Hepatocyte (in vitro differentiated cells): ENCODE measurements at places on chromosomes 13 and 19. TPM values are rescaled to one million over a fixed set of nuclear protein-coding genes. Genes with fewer than 3 reads are reported as not detected.
A peak's percentile ranks its signal among the peaks of the same experiment; 100 is the strongest.

- DNase-seq = no peak
- H3K36me3 ChIP-seq = peaks cover 9% of the 10 kb centered on the region
- H3K4me1 ChIP-seq = peaks cover 4% of the 10 kb centered on the region
Observed at GRCh38 chr13:23593148-23593547, 22.9 kb downstream of the TNFRSF19 start.

Gene FPR1
- 0.24 and 0.53 TPM in 2 replicates for total RNA-seq

Gene LIM2
- total RNA-seq = not detected in 2 replicates

Gene LILRA1
- total RNA-seq = not detected in 2 replicates

- no peaks in the 10 kb centered on the region for H3K4me1 ChIP-seq
- no peak for DNase-seq
- no peaks in the 10 kb centered on the region for H3K27me3 ChIP-seq
Observed at GRCh38 chr19:8107301-8107903, 42.0 kb downstream of the FBN3 start.

Gene DNASE2
- 25.7 and 31.5 TPM in 2 replicates for total RNA-seq

Gene KASH5
- total RNA-seq = not detected in 2 replicates

Gene MAP2K2
- total RNA-seq = 133 and 135 TPM in 2 replicates

Gene DHPS
- 62.6 and 71.7 TPM in 2 replicates for total RNA-seq

- no peaks in the 10 kb centered on the region for H3K36me3 ChIP-seq
- H3K27ac ChIP-seq = no peak overlapping the region
- DNase-seq = no peak
- no peak overlapping the region for H3K4me3 ChIP-seq
Observed at GRCh38 chr13:86601351-86601750, 802.1 kb upstream of the SLITRK6 start.

DNA sequence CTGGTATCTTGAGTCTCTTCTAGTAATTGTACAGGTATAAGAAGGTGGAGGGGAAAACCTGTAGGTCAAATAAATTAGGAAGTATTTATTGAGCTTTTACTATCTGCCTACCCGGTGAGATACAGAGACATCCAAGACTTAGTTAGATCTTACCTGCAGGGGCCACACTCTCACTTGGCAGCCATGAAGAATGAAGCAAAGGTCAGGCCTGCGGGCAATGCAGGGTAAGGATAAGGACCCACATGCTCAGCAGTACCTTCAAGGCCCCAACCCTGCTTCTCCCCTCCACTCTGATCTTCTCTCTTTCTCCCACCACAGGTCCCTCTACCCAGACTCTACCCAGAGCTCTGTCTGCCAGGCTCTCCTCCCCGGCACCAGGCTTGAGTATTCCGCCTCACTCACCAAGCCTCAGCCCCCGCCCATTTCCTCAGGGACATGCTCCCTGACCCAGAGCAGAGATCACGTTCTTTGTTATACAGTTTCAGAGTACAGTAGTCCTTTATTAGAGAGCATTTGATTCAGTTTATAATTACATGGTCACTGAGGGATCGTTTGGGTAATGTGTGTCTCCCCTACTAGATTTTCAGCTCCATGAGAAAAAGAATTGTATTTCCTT lies 18.9 kb upstream of the CLDN10 start:
- no peak overlapping the region for H3K27ac ChIP-seq
- no peaks in the 10 kb centered on the region for H3K4me1 ChIP-seq
- H3K36me3 ChIP-seq = no peaks in the 10 kb centered on the region
- no peak overlapping the region for H3K4me3 ChIP-seq
- no peaks in the 10 kb centered on the region for H3K27me3 ChIP-seq
- no peak for DNase-seq

GRCh38 chr13:113223070-113223469 lies 13.7 kb downstream of the CUL4A start:
- H3K36me3 ChIP-seq = no peaks in the 10 kb centered on the region
- peaks cover 10% of the 10 kb centered on the region for H3K4me1 ChIP-seq
- no peak for DNase-seq
- no peak overlapping the region for H3K4me3 ChIP-seq
- no peaks in the 10 kb centered on the region for H3K27me3 ChIP-seq

DNA sequence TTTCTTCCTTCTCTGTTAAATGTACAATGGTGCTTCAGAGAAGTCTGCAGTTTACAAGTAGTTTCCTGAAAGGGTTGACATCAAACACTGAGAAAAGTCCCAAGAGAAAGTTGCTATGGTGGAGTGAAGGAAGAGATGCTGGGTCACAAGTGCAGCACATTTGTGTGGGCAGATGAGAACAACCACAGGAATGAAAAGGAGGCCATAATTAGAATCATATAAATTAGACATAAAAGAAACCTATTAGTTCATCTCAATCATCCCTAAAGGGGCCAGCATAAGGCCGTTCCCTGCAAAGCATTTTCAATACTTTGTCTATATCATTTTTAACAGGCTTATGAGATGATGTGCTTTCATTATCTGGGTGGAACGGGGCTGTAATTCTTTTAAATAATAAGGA lies 359.2 kb downstream of the IRS2 start:
- H3K27me3 ChIP-seq = no peaks in the 10 kb centered on the region
- H3K27ac ChIP-seq = no peak overlapping the region
- no peak for DNase-seq
- H3K36me3 ChIP-seq = no peaks in the 10 kb centered on the region
- H3K4me3 ChIP-seq = no peak overlapping the region

GRCh38 chr19:21568816-21569493 lies 63.6 kb downstream of the ZNF429 start:
- no peaks in the 10 kb centered on the region for H3K27me3 ChIP-seq
- H3K4me3 ChIP-seq = no peak overlapping the region
- H3K36me3 ChIP-seq = no peaks in the 10 kb centered on the region
- H3K4me1 ChIP-seq = no peaks in the 10 kb centered on the region

Gene RGS9BP
- total RNA-seq = 3.1 and 4.0 TPM in 2 replicates

DNA sequence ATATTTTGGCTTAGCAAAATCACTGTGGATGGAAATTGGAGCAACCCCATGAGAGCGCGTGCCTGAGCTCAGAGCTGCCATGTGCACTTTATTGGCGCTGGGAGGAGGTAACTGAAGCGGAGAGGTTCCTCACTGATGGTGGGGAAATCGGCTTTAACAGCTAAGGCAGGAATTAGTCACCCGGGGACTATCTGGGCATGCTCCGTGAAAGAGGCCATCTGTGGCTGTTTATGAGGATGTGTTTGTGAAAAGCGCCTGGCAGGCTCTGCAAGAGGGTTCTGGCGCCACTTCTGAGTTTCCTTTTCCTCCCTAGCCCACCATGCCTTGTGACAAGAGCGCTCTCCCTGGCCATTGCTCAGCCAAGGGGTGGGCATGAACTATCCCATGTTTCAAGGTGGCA lies 815.6 kb downstream of the UQCRFS1 start:
- no peaks in the 10 kb centered on the region for H3K27me3 ChIP-seq
- H3K36me3 ChIP-seq = no peaks in the 10 kb centered on the region
- DNase-seq = no peak
- no peak overlapping the region for H3K4me3 ChIP-seq

GRCh38 chr13:32162395-32163005 lies 130.9 kb downstream of the FRY start:
- no peaks in the 10 kb centered on the region for H3K36me3 ChIP-seq
- no peaks in the 10 kb centered on the region for H3K4me1 ChIP-seq
- no peak for DNase-seq
- H3K27ac ChIP-seq = no peak overlapping the region
- no peaks in the 10 kb centered on the region for H3K27me3 ChIP-seq

DNA sequence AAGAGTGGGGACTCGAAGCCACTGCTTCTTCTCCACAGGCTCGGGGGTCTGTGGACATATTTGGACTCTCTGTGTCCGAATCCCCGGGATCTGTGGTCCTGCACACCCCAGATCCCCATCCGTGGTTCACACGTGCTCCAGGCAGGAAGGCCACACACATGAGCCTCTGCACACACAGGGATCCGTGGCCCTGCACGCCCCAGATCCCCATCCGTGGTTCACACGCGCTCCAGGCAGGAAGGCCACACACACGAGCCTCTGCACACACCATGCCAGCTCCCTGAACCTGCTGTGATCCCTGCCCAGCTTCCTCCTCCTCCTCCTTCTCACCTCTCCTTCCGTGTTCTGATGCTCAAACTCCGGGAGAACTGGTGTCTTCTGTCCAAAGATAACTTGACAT lies 3.1 kb downstream of the TEX29 start:
- no peaks in the 10 kb centered on the region for H3K36me3 ChIP-seq
- no peaks in the 10 kb centered on the region for H3K4me1 ChIP-seq
- no peak overlapping the region for H3K27ac ChIP-seq
- no peaks in the 10 kb centered on the region for H3K27me3 ChIP-seq
- no peak for DNase-seq

DNA sequence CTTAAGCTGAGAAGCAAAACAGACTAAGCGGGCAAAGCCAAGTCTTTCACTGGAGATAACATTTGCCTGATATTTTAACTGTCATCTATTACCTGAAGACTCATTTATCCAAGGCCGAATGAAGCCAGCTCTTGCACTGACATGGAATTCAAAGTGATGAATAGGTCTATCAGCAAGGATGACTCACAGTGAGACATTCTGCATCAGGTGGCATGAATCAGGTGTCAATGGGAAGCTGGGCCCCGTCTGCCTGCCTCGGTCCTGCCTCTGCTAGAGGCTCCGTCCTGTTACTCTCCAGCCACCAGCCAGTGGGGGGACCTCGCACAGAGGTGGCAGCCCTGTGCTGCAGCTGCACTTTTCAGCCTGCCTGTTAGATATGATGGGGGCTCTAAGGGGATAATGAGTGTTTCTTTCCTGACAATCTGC lies 23.5 kb downstream of the STARD13 start:
- peak; percentile 76 for DNase-seq
- H3K27me3 ChIP-seq = no peaks in the 10 kb centered on the region
- no peaks in the 10 kb centered on the region for H3K36me3 ChIP-seq
- H3K4me3 ChIP-seq = no peak overlapping the region
- peak overlapping the region; percentile 75 for H3K27ac ChIP-seq

DNA sequence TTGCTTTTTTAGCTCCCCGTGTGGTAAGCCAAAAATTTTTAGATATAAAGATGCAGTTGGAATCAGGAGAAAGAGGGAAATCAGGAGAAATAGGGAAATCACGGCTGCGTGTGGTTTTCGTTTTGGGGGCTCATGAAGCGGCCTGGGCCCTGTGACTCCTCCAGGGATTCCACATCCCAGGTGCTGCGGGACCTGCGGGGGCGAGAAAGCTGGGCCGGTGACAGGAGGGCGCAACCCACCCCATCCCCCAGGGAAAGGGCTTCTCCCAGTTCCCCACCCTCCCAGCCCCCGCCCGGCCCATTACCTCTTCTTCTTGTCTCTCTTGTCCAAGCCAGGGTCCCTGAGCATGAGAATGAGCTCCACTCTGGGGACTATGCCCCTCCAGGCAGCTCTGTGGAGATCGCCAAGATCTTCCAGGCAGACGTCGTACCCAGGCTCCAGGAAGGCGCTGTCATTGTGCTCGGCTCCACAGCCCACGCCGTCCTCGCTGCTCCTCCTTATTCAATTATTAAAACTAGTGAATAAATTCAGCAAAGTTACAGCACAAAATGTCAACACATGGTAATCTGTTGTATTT lies 111.0 kb downstream of the MRPL57 start:
- no peak for DNase-seq
- H3K27me3 ChIP-seq = peaks cover 3% of the 10 kb centered on the region
- no peak overlapping the region for H3K4me3 ChIP-seq
- H3K4me1 ChIP-seq = no peaks in the 10 kb centered on the region
- no peaks in the 10 kb centered on the region for H3K36me3 ChIP-seq

GRCh38 chr13:79128158-79128557 lies 277.9 kb downstream of the RBM26 start:
- H3K4me1 ChIP-seq = no peaks in the 10 kb centered on the region
- DNase-seq = peak; percentile 7
- no peaks in the 10 kb centered on the region for H3K36me3 ChIP-seq
- H3K27ac ChIP-seq = no peak overlapping the region

Gene KCNN1
- 2.4 and 3.3 TPM in 2 replicates for total RNA-seq

GRCh38 chr13:26257049-26257448 lies 3.1 kb downstream of the CDK8 start:
- no peaks in the 10 kb centered on the region for H3K27me3 ChIP-seq
- H3K4me1 ChIP-seq = peaks cover 18% of the 10 kb centered on the region
- no peaks in the 10 kb centered on the region for H3K36me3 ChIP-seq
- peak overlapping the region; percentile 84 for H3K4me3 ChIP-seq

DNA sequence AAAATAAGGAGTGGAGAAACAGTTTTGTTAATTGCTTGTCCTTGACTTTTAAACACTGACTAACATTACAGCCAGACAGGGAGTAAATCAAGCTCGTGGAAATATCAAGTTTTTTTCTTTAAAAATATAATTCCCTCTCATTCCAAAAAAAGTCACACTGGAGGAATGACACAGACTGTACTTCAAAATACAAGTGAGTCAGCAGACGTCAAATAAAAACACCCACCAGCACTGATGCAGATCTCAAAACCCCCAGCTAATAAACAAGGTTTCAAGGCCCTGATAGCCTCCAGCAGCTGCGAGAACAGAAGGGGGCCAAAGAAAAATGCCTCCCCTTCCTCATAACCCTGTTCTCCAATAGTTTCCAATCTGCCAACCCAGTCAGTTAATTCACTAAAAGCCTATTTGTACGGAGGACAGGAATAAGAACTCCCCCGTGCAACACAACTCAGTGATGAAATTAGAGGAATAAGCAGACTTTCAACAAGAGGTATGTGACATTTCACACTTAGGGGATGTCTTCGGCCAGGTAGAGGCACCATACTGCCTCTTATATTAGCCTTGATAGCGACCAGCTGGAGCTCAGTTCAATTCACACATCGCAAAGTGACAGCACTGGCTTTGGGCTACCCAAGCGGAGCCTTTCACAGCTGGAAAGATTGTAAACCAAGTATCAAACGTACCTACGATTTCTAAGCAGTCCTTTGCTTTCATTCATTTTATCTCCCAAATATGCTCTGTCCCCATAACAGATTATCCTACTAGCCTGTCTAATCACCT lies 561.0 kb upstream of the KLF12 start:
- no peak overlapping the region for H3K27ac ChIP-seq
- DNase-seq = no peak
- no peak overlapping the region for H3K4me3 ChIP-seq
- H3K27me3 ChIP-seq = no peaks in the 10 kb centered on the region
- no peaks in the 10 kb centered on the region for H3K36me3 ChIP-seq

GRCh38 chr13:22496803-22497508 lies 683.8 kb upstream of the SGCG start:
- no peak for DNase-seq
- H3K4me1 ChIP-seq = no peaks in the 10 kb centered on the region
- H3K36me3 ChIP-seq = no peaks in the 10 kb centered on the region
- H3K4me3 ChIP-seq = no peak overlapping the region
- no peaks in the 10 kb centered on the region for H3K27me3 ChIP-seq

GRCh38 chr13:36981156-36981743 lies 17.9 kb downstream of the ALG5 start:
- no peaks in the 10 kb centered on the region for H3K27me3 ChIP-seq
- peak; percentile 55 for DNase-seq
- no peaks in the 10 kb centered on the region for H3K4me1 ChIP-seq

Gene APC2
- total RNA-seq = 0.24 and 1.2 TPM in 2 replicates

DNA sequence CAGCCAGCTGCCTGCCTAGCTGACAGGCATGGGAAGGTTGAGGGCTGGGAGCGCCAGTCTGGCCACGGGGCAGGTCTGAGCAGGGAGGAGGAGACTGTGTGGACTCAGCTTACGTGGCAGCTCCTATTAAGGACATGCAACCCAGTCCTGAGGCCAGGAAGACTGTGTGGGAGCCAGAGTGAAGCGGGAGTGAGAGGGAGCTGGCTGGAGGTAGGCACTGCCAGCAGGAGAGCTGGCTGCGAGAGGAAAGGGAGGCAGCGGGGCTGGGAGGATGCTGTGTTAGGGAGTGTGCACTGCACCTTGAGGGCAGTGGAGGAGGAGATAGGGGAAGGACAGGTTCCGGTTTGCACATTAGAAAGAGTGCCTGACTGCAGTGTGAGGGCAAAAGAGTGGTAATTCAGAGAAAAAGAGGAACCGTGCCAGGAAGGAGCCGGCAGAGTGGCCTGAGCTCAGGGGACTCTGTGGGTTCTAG lies 99.2 kb downstream of the SLC7A1 start:
- peaks cover 3% of the 10 kb centered on the region for H3K27me3 ChIP-seq
- no peak overlapping the region for H3K4me3 ChIP-seq
- no peak overlapping the region for H3K27ac ChIP-seq
- H3K36me3 ChIP-seq = no peaks in the 10 kb centered on the region
